ENCODE measurements at places on chromosomes 7 and 10. TPM values are rescaled to one million over a fixed set of nuclear protein-coding genes. Genes with fewer than 3 reads are reported as not detected.

The ACSL5 gene
- 3.7 TPM for total RNA-seq

The CEP55 gene
- 8.9 TPM for total RNA-seq

The KNDC1 gene
- total RNA-seq: 1.7 TPM

The PALD1 gene
- 19.8 TPM for total RNA-seq

The MAT1A gene
- 0.31 TPM for total RNA-seq

The TEX47 gene
- not detected for total RNA-seq

The CYP26A1 gene
- 1.9 TPM for total RNA-seq

The ZNF438 gene
- total RNA-seq: 7.6 TPM

The PMS2 gene
- 17.7 TPM for total RNA-seq

The CTAGE8 gene
- total RNA-seq: 0.51 TPM

The ADAMTS14 gene
- 12.6 TPM for total RNA-seq

The ASZ1 gene
- not detected for total RNA-seq

- no peak for DNase-seq
These were observed 1091.4 kb downstream of the CNTNAP2 start for GRCh38 chr7:147207988-147208387.

- DNase-seq: no peak
These were observed 98.1 kb upstream of the DNAAF5 start for GRCh38 chr7:628402-628763.

DNA sequence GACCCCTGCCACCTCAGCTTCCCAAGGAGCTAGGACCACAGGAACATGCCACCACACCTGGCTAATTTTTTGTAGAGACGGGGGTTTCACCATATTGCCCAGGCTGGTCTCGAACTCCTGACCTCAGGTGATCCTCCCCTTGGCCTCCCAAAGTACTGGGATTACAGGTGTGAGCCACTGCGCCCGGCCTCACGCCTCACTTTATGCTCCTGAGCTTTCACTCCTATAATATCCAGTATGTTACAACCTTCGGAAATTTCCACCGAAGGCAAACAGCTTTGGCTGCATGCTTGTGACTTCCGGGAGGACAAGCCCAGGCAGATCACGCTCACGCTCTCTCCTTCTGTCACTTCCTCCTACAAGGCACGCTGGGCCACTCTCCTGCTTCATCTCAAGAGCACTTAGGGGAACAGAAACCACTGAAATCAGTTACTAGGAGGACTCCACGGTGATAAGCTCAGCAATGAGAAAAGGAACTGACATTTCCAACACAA lies 4.4 kb upstream of the MAD1L1 start:
- DNase-seq: no peak

DNA sequence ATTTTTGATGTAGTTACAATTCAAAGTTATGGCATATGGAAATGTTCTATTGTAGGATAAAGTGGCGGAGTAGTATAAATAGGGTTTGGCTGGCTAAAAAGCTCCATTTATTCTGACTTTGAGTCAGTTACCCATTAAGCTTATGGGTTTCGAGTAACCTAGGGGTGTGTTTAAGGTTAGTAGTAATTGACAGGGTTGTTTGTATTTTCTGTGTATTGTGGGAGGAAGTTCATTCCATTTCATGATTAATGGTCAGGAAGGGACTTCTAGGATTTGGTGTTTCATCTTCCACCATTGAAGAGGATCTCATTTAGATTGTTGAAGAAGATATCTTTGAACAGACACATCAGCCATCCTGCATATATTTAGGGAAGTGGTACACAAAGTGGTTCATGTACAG lies 75.0 kb downstream of the BICC1 start:
- no peak for DNase-seq

DNA sequence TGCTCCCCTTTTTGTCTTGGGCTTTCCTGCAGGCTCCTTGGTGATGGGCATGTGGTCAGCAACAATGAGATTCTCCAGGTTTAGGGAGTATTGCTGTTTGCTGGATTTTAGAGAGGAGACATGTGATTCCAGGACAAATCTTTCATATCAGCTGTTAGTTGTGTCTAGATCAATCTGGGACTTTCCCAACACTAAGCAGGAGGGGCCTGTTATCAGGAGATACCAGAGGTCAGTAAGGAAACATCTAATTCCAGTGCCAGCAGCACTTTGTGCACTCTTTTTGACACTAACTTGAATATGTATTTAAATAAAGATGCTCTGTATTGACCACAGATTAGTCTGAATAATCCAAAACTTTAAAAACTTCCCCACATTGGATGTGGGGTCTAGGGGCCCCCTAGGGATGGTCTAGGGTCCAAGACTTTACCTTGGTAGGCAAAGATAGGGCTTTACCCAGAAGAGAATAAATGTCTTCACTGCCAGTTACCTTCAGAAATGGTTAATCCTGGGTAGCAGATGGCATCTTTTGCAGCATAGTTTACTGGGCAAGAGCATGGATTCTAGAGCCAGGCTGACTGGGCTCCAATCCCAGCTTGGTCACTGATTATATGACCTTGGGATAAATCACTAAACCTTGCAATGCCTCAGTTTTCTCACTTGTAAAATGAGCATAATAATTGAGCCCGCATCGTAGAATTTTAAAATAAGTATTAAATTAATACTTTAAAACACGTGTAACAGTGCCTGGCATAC lies 6.4 kb upstream of the FIGNL1 start:
- DNase-seq: no peak

DNA sequence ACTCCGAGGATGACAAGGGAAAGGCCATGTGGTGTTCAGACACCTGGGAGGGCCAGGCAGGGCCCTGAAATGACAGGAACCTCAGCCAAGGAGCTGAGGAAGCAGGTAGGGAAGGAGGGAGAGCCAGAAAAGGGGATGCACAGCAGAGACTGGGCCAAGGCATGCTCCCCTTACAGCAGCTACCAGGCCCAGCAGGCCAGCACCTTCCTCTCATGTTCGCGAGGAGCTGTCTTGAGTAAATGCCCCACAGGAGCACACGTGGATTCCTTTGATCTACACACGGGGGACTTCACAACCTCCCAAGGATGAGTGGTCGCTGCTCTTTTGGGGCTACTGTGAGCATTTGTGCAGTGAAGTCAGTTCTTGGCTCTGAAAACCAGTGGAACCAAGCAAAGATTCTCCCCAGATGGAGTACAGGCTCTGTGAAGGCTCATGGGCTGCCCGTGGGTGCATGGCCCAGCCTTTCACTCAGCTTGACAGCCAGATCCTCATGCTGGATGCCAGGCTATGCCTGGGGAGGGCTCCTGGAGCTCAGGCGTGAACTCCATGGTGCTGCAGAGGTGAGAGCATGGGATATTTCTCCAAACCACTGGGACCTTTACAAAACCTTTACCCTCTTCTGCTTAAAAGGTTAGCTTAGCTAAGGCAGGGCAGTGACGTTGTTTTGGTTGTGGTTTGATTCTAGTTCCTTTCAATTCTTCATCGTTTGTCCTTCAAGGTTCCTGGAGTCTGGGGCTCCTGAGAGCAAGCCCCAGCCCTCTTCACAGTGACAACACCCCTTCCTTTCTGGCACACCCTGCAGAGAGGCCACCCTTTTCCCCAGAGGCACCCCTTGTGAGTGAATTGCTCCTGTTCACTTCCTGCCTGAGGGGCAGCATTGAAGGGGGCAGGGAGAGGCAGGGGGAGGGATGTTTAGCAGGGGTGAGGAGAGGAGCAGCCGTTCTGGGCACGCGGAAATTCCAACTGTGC lies 74.2 kb upstream of the ZPBP start:
- no peak for DNase-seq

DNA sequence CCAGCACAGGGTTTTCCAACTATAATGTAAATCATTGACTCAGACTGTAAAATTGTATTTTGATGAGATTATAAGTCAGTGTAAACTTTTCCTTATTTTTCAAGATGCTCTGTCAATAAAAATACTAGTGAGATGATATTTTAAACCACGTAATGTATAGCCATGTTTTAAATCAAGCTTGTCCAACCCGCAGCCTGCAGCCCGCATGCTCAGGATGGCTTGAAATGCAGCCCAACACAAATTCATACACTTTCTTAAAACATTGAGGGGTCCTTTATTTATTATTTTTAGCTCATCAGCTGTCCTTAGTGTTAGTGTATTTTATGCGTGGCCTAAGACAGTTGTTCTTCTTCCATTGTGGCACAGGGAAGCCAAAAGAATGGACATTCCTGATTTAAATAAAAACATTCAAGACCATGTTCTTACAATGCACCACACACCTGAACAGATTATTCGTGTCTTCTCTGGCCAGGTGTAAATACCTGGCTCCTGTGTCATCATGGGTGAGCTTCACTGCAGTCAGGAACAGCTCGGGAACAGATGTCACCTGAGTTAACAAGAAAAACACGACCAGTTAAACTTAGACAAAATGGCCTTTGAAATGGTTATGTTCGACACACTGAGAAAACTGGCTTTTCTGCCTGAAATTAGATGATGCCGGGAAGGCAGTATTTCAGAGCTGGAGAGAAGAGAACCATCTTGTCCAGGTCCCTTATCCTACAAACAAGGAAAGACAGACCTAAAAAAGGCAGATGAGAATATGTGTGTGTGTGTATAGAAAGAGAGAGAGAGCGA lies 5.9 kb downstream of the PITRM1 start:
- DNase-seq: no peak

DNA sequence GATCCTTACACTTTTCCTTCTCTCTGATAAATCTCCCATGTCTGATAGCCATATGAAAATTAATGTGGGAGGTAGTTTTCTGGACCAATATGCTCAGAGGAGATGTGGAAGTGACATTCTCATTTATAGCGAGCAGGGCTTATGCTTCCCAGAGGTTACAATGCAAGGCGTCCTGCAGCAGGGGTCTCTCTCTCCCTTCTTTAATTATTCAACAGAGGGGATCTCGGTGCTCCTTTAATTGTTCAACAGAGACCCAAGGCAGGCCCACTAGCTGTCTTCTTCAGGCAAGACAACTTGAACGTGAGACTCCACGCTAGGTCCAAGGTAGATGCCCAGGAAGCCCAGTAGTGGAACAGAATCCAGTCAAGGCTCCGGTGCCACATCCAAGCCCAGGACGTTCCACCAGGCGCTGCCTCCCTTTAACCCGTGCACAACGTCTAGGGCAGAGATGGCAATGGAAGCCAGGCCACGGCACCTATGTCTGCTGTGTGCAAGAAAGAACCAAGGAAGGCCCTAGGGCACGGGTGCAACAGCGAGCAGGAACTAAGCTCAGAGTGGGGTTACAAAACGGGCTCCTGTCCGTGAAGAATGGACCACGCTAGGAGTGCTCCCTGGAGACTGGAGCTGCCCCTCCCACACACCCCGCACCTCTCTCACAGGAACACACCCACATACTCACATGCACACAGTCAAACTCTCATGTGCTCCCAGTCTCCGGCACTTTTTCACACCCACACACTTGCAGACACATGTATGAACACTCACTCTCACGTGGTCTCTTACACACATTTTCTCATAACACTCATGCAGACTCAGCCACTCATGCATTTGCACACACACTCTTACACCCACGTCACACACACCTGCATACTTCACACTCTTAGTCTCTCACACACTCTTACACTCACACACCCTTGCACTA lies 230.4 kb downstream of the TNS3 start:
- peak; percentile 58 for DNase-seq

- DNase-seq: peak; percentile 16
These were observed 70.5 kb downstream of the ZNF503 start for GRCh38 chr10:75331081-75331480.

DNA sequence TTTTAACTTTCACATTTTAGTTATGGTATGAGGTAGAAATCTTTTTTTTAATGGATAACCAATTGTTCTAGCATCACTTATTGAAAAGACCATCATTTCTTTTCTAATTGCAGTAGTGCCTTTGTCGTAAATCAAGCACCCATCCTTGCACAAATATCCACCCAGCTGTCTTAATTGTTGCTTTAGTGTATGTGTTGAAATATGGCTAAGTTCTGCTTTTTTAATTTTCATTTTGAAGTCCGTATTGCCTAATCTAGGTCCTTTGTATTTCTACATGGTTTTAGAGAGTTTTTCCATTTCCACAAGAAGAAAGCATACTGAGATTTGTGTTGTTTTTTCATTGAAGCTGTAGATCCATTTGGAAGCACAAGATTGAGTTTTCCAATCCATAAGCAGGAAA lies 259.6 kb upstream of the SEMA3E start:
- DNase-seq: no peak

DNA sequence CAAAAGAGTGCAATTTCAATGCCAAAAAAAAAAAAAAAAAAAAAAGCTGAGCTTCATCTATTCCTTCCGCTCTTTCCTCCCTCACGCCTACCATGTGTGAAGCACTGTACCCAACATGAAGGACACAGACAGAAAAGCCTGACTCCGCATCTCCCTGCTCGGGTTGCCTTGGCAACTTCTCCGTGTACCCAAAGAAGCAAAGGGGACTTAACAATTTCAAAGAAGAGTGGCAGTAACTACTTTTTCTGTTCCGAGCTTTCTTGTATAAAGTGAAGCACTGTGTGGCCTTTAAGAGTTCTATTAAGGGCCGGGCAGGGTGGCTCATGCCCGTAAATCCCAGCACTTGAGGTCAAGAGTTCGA lies 177.7 kb downstream of the PRKCQ start:
- no peak for DNase-seq

GRCh38 chr10:60276232-60276631 lies 113.4 kb downstream of the ANK3 start:
- DNase-seq: peak; percentile 22

DNA sequence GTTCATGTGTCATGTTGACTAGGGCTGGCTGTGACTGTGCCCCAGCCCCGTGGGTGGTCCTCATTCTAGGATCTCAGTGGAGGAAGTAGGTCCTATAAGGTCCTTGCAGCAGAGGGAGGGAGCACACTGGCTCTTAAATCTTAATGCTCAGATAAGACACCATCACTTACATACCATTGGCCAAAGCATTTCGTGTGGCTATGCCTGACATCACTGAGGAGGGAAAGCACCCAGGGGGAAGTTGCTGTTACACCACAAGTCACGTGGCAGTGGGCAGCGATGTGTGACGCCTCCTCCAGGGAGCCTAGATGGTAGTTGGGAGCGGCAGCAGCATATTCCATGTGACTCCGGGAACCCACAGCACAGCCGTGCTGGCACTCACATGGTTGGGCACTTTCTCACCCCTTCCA lies 224.7 kb upstream of the SH2B2 start:
- no peak for DNase-seq

DNA sequence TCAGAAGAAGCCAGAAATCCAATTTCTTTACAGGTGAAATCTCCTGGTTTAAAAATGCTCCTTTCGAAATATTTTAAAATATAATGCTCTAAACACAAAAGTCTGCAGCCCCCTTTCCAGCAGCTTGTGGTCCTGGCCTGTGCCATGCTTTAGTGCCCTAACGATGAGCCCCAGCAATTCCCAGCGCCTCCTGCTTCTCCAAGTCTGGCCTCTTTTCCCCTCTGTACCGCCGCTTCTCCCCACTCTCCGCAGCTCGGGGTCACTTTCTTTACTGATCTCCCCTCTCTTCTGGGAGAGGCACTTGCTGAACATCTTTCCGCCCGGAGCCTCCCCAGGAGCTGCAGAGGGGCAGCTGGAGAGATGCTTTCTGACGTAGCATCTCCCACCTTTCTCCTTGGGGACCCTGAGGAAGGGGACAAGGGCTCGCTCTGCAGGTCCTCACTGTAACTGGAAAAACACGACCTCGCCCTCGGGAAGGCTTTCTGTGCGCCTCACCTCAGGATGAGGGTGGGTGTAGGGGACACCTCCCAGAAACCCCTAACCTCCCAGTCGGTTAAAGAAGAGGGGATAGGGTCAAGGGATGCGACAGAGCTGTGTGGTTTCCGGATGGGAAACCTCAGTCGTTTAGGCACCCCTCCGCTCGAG lies 565 bp upstream of the INA start:
- DNase-seq: no peak
